ENCODE measurements at places on chromosomes 2 and 18.

DNA sequence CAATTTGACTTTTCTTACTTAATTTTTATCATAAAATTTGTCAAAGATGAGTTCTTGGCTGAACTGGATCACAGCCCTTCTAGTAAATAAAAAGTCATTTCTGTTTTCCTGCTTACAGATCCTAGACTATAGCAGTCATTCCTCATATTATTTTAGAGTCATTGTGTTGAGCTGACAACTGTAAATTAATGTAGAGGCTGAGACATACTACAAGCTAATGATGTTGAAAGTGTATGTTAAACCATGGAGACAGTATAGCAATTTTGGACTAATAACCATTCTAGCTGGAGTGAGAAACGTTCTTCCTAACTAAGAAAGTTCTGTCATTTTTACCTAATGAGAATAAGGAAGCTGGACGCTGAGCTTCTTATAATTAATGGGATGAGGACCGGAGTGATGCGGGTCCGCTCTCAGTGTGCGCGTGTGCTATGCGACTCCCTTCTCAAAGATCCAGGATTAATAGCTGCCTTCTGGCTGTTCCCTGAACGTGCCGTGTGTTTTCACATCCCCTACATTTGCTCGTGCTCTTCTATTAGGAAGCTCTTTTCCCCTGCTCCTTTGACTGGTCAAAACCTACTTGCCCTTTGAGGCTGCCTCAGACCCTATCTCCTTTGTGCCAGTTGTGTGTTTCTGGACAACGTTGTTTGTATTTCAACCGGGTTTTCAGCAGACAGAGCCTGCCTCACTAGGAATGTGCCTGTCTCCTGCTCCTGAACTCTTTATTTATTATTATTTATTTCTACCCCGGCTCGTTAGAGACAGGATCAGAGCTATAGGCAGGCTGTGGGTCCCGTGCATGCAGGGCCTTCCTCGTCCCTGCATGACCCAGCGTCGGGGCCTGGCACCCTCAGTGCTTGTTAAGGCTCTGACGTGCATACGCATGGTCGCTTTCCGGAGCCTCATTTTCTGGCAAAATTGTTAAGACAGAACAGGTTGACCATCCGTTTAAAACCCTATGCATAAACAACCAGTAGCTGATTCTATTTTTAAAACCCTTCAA lies 182.6 kb downstream of the DCDC2C start:
- DNase-seq, result no peak

DNA sequence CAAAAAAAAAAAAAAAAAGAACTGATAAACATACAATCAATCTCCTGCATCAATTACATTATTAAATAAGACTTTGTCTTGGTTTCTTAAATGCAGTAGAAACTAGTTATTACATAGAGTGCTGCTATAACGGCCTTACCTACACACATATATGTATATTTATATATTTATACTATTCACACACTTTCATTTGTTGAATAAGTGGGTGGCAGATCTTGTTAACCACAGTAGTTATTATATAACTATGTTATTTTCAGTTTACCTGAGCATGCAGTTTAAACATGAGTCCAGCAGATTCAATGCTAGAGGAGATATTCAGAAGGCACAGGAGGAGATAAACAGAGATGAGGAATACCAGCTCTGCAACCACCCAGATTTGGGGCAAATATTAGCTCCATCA lies 81.5 kb upstream of the CD226 start:
- DNase-seq, result no peak

DNA sequence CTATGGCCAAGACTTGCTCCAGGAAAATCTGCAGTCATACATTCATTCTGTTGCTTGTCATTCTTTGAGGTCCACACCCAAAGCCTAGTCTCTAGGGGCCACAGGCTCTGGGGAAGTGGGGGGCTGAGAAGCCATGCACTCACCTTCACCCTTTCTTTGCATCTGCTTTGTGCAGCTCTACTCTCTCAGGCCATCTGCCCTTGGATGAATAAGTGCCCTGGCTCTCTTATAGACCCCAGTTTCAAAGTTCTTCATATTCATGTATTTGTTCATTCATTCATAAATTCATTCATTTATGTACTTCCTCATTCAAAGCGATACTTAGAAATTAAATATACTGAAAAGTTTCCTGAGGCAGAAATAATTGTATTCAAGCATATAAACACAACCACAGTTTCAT lies 130.3 kb upstream of the FAM98A start:
- no peak for DNase-seq

DNA sequence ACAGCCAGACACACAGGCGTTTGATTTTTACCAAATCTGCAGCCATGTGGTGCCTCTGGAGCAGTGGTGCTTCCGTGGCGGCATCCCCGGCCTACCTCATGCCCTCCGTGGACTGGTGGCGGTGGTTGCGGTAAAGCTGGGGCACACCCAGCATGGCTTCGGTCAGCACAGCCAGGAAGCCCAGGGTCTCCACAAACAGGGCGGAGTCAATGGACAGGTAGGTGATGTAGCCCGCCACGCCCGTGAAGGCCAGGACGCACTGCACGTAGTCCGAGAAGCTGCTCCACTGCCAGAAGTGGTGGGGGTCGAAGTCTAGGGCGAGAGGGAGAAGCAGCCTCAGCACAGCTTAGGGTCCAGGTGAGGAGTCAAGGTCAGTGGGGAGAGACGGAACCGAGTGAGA lies 32.4 kb downstream of the SLC66A2 start:
- DNase-seq, result no peak

DNA sequence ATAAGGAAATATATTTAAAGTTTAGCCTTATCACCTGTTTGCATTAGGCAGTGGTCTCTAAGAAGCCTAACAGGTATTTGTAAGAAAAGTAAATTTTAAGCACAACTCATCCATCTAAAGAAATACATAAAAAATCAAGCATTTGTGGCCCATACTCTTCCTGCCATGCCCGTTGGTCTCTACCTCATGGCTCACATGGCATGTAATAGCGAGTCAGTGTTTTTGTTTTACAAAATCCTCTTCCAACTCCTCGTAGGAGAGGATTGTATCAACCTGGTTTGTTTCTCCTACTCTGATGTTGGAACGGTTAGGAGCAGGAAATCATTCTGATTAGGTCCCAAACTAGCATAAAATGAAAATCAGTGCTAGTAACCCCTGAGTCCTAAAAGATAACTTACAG lies 91.8 kb downstream of the FMNL2 start:
- DNase-seq, result no peak

DNA sequence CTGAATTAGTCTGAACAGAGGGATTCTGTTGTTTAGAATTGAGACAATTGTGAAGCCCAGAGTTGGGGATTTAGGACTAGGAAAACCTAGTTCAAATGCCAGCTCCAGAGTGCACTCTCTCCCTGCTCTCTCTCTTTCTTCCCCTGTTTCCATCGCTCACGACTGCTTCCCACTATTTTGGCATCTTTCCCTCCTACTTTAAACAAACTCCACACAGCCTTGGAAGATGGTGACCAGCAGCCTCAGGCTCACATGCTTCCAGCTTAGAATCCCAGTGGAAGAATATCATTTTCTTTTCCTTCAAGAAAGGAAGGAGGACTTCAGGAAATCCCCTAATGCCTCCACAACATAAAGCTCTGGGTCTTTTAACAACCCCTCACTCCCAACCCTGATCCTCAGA lies 6.1 kb upstream of the DNMT3A start:
- no peak for DNase-seq

DNA sequence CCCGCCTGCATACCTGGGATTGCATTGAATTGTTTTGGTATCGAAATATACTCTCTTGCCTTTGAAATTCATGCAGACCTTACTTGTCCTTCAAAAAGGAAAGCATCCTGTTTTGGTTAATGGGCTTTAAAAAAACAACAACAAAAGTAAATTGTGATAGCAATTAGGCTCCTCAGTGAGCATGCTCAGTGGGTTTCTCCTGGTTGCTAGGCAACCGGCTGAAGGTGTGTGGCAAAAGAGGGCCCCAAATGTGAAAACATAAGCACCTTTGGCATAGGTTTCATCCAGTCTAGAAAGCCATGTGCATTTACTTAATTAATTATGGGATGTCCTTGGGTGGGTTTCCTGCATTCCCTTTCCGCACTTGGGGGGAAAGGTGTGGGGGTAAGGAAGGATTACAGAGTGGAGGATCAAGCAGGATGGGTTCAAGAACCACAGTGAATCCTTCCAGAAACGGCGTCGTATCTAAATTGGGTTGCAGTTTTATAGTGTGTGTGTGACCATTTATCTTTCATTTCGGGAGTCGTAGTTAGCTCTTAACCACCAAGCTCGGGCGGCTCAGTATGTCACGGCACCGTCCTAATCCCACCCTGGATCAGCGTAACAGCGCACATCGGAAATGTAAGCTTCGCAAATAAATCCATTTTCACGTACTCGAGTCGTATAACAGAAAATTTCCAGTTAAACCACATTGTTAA lies 274.9 kb upstream of the TCF4 start:
- no peak for DNase-seq

DNA sequence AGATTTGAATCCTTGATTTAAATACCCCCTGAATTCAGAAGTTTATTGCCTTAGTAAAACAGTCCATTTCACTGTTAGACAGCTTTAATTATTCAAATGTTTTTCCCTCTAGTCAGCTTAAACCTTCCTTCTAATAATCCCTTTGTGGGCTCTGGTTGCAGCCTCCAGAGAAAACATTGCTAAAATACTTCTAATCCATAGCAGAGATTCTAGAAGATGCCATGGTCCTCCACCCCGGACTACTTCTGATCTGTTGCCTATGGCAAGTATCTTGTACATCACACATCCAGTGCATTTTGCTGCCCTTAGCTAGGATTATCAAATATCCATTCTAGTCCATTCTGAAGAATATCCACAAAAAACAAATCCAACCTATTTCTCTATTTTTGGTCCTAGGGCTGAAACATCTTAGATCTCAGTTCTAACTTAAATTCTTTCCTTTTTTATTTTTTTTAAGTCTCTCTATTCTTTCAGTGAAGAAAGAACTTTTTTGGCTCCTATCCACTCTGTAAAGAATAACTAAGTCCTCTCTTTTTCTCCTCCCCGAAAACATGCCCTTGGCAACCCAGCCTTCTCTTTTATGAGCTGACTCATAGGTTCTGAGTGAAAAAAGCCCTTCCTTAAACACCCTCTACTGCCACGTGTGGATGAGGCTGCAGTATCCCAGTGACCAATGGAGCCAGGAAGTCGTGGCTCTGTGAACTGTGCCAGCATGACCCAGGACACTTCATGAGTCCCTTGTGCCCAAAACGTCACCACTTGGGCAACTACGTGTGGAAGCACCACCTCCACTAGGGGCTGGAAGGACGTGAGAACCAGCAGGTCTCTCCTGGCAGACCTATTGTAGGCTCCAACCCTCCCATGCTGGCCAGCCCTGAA lies 349.8 kb downstream of the TNS1 start:
- no peak for DNase-seq

DNA sequence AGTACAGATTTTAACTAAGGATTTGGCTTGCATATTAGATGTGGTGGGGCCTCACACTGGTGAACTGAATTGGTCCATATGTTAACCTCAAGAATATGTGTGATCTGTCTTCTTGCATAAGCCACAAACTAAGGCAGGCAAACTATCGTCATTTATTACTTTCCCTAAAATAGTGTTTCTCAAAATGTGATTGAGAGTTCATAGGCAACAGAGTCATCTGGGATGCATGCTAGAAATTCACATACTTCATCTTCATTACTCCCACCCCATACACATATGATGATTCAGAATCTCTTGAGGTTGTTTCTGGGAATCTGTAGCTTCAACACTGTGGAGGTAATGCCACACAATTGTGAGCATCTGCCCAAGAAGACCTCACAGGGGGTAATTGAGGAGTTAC lies 822.8 kb upstream of the CDH2 start:
- DNase-seq, result no peak

GRCh38 chr2:39247512-39248043 lies 3.8 kb upstream of the CDKL4 start:
- peak; percentile 51 for DNase-seq

GRCh38 chr2:11701751-11702301 lies 31.8 kb upstream of the NTSR2 start:
- DNase-seq, result no peak

- DNase-seq, result no peak
These were observed 70.5 kb downstream of the RBMS1 start for GRCh38 chr2:160423126-160423525.

- DNase-seq, result no peak
These were observed 108.2 kb downstream of the RHBDD1 start for GRCh38 chr2:226943862-226944620.

GRCh38 chr2:180324182-180324581 lies 317.1 kb upstream of the CWC22 start:
- DNase-seq, result no peak

- peak; percentile 58 for DNase-seq
These were observed 47.4 kb downstream of the SLC35F5 start for GRCh38 chr2:113709022-113709421.

DNA sequence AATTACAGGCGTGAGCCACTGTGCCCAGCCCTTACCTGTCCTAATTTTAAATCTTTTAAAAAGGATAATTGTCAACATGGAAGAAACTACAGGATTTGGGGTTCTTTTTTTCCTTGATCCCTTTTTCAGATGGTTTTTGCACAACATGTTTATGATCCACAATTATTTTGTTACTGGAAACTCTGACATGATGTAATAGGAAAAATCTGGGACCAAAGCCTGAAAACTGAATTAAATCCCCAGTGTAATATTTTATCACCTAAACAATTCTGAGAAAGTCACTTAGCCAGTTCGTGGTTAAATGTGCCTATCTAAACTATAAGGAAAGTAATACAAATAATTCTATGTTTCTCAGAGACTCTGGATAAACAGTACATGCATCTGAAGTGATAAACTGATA lies 1649.7 kb downstream of the LRP1B start:
- no peak for DNase-seq

DNA sequence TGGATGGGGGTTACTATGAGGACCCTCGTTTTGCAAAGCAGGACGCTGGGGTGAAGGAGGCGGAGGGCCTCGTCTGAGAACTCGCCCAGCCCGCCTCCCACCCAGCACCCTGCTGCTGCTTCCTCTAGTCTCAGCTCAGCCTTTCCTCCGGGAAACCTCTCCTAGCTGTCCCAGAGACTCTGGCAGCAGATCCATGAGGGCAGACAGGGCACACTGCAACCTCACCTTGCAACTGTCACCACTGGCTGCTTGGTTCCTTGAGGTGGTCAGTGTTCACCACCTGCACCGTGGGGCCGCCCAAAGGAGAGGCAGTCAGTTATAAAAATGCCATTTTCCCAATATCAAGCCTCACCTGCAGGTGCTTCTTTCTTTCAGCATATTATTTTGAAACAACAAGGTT lies 45.6 kb downstream of the PARD6G start:
- no peak for DNase-seq

DNA sequence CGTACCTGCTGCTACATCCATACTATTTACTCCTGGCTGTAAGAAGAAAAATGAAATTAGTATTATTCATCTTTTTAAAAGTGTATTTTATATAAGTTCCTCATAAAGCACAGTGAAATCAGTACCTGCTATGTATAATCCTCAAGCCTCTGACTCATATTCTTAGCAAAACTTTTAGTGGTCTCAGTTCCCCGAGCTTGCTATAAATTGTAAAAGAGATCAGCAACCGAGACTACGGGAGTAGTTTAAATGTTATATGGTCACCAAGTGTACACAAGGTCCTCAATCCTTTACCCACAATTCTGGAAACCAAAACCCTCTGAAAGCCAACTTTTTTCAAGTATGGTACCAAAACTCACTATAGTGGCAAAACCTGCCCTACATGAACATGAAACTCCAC lies 24.2 kb downstream of the PRPF40A start:
- no peak for DNase-seq

- no peak for DNase-seq
These were observed 32.9 kb downstream of the FAP start for GRCh38 chr2:162210385-162210784.

- no peak for DNase-seq
These were observed 204.9 kb upstream of the ACVR2A start for GRCh38 chr2:147639891-147640290.

- DNase-seq, result no peak
These were observed 59.4 kb downstream of the ZNF236 start for GRCh38 chr18:76881744-76882143.
